ENCODE measurements at places on chromosomes 1 and 21.

GRCh38 chr1:243638186-243638585, 211.9 kb downstream of the AKT3 start:
- no peak for DNase-seq

DNA sequence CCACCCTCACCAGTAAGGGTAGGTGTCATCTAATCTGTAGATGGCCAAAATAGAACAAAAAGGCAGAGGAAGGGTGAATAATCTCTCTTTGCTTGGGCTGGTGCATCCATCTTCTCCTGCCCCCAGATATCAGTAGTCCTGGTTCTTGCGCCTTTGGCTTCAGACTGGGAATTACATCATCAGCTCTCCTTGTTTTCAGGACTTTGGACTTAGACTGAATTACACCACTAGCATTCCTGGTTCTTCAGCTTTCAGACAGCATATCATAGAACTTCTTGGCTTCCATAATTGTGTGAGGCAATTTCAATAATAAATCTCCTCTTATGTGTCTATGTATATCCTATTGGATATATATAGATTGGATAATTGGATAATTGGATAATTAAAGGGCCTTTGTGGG, 403.0 kb upstream of the USP24 start:
- DNase-seq: no peak

GRCh38 chr1:66777831-66778230, 23.2 kb downstream of the INSL5 start:
- DNase-seq: no peak

DNA sequence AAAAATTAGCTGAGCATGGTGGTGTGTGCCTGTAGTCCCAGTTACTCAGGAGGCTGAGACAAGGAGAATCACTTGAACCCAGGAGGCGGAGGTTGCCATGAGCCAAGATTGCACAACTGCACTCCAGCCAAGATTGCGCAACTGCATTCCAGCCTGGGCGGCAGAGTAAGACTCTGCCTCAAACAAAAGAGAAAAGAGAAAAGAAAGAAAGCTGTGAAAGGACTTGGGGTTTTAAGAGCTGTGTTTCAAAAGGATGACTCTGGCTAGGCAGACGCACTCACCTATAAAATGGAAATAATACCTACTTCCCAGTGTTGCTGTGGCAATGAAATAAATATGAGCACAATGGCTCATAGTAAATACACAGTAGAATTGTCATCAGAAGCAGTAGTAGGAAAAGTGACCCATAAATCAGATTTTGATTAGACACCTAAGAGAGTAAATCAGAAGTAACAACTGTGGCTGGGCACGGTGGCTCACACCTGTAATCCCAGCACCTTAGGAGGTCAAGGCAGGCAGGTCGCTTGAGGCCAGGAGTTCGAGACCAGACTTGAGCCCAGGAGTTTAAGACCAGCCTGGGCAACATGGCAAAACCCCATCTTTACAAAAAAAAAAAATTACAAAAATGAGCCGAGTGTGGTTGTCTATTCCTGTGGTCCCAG, 45.9 kb upstream of the PUM1 start:
- DNase-seq: no peak

- no peak for DNase-seq
These were observed 38.7 kb downstream of the FASLG start for GRCh38 chr1:172697534-172698002.

- no peak for DNase-seq
These were observed 20.9 kb upstream of the RAB4A start for GRCh38 chr1:229249854-229250644.

- DNase-seq: no peak
These were observed 83.1 kb upstream of the ERRFI1 start for GRCh38 chr1:8109216-8109615.

- no peak for DNase-seq
These were observed 29.3 kb downstream of the SORT1 start for GRCh38 chr1:109368464-109368863.

DNA sequence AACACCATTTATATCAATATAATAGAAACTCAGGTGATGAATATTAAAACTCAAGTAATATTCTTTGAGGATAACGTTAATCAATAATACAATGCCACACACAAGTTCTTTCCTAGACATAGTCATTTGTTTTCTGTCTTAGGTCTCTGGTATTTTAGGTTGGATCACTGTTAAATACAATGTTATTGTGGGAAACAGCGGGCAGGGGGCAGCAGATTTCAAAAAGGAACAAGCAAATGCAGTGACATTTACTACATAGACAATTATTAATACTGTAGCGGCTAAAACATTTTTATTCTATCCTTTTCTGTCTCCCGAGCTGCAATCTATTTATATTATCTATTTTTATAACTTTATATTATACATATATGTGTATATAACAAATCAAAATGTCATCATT, 186.4 kb upstream of the ZNHIT6 start:
- DNase-seq: peak; percentile 11

- no peak for DNase-seq
These were observed 83.4 kb downstream of the MAB21L3 start for GRCh38 chr1:116194568-116194967.

DNA sequence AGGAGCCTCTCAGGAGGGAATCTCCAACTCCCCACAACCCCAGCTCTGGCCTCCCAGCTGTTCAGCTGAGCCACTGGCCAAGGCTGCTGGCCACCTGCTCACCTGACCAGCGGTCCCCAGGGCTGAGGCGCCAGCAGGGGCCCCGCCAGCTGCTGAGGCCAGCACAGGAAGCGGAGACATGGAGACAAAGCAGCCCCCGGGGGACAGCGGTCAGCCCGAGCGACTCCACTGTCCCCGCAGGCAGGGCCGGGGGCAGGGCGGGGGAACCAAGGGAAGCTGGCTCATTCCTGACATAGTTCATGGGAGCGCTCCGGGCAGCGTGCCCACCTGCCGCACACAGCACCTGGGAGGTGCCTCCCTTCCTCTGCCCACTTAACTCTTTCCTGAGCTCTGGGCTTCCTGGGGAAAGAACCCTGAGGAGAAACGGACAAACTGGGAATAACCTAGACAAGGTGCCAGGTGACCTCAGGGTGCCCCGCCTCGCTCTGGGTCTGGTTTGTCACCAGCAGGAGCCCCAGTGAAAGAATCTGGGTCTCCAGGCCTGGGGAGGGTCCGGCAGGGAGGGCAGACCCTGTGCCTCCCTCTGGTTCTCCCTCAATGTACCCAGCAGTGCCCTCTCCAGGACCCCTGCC, 10.7 kb downstream of the EPHA2 start:
- no peak for DNase-seq

GRCh38 chr1:145963265-145964019, 933 bp downstream of the ANKRD34A start:
- no peak for DNase-seq

DNA sequence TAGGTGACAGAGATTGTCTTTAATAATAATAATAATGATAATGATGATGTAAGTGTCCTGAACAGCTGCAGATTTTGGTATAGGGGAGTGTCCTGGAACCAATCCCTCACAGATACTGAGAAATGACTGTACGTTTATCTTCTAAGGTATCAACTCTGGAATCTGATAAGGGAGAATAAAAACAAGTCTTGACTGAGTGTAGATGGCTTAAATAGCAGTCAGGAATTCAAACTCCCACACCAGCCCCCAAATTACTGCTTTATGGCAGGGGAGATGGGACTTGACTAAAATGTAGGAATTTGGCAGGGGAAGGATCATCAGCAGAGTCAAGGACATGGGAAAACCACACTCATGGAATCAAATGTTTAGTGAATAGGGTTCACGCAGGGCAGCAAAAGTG, 6.1 kb upstream of the VHLL start:
- no peak for DNase-seq

DNA sequence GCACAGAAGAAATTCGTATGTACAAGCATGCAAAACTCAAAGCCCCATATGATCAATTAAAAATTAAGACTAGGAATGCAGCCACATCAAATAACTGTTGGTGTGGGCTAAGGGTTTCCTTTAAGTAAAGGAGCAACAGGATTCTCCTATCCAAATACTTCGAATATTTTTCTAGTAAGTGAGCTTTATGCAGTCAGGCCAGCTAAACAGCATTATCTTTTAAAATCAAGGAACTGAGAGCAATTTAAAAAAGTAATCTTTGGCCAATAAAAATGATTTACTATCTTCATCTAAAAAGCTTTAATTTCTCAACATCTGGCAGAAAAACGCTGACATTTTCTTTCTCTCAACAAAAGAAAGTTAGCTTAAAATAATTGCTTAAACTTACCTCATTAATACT, 19.8 kb downstream of the CNN3 start:
- no peak for DNase-seq

DNA sequence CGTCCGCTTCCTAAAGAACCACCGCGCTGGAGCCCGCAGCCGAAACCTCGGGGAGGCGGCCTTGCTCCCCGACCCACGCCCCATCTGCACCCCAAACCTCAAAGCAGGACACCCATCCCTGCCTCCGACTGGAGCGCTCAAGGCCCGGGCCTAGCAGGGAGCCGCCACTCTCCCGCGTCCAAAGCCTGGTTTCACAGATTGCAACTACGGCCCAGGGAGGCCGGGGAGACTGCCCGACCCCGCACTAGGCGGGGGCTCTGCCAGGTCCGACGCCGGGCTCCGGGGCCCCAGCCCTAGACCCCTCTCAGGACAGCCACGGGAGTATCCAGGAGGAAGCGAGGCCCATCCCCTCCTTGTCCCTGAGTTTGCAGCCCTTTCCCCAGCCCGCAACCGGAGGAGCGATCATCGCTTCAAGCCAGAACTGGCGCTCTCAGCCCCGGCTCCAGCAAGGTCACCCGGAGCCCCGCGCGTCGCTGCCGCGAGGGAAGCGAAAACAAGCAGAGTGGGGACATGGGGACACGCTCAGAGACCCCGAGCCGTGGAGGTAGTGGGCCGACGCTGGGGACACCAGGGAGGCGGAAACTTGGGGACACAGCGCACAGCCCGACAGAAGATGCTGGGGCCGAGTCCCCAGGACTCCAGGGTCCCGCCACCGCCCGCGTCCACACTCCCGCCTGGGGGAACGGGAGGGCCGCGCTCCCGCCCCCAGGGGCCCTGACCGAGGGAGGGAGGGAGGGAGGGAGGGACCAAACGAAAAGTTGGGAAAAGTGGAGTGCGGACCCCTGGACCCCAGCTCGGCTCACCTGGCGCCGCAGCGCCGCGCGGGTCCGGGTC, 433 bp downstream of the TMEM200B start:
- no peak for DNase-seq

- DNase-seq: no peak
These were observed 124.8 kb downstream of the LRIG2 start for GRCh38 chr1:113197719-113198330.

- DNase-seq: no peak
These were observed 55.9 kb downstream of the TOR3A start for GRCh38 chr1:179137617-179138255.

DNA sequence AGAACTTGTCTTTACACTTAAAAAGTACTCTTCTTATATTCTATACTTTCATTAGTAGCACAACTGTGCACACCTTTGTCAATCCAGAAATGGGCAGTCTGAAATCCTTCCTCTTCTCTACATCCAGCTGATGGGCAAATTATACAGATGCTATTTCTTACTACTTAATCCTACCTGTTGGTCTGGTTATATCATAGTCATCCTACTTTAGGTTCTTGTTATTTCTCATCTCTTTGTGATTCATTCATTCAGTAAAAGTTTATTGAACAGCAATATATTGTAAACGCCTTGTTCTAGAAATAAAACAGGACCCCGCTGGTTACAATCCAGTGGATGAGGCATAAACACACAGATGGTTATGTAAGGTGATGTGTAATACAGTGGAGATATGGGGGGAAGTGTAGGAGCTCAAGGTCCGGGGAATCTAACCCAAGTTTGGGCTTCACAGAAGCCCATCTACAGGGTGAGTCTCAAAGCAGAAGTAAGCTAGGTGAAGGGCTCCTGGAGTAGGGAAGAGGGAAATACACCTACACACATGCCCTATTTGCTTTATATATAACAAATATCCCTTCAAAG, 11.8 kb upstream of the FUBP1 start:
- DNase-seq: no peak

DNA sequence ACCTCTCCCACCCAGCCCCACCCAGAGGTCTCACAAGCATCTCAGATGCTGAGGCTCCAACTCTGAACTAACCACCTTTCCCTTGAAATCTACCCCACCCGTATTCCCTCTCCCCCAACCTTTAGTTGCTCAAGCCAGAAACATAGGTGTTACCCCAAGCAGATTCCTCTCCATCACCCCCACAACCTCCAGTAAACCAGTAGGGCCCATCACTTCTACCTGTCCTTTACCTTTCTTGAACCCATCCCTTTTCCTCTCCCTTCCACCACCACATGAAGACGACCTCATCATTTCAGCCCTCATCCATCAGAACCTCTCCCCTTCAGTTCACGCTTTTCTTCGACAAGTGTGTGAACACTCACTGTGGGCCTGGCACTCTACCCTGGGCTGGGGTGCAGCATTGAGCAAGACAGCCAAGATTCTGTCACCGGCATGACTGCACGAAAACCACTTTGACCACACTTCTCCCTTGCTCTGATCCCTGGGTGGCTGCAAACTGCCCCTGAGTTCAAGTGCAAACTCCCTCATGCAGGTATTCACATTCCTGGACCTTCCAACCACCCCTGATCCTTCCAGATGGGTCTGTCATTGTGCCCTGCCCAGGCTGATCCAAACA, 65.5 kb upstream of the LAPTM5 start:
- DNase-seq: no peak

GRCh38 chr1:156080241-156080862, 1.9 kb downstream of the MEX3A start:
- no peak for DNase-seq

GRCh38 chr1:245686446-245687030, 531.8 kb downstream of the KIF26B start:
- no peak for DNase-seq

GRCh38 chr1:36157973-36158826, 2.2 kb downstream of the MAP7D1 start:
- no peak for DNase-seq

- no peak for DNase-seq
These were observed 347.2 kb downstream of the DISC1 start for GRCh38 chr1:231973830-231974229.

GRCh38 chr1:66400660-66401059, 133.3 kb upstream of the SGIP1 start:
- no peak for DNase-seq

DNA sequence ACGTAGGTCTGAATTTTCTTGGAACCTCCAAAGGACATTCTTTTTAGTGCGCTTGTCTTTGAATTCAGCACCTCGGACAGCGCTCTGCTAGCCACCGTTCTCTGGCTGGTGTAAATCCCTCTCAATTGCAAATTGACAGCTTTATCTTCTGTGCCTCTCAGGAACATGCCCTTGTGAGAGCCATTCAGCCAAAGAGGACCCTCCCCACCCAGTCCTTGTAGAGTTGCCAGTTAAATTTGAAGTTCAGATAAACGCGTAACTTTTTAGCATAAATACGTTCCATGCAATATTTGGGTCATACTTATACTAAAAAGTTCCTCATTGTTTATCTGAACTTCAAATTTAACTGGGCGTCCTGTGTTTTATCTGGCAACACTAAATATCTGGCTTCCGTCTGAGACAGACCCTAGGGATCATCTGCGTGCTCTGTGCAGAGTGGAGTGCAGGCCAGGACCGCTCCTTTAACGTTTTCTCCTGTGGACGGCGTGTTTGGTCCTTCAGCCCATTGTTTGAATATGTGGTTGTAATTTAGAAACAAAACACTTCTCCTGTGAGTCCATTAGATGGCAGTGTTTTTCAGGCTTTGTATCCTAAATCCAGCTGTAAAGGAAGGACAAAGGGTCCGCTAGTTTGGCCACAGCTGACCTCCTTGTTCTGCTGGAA, 7.0 kb downstream of the KCNAB2 start:
- peak; percentile 80 for DNase-seq

All from HuH-7.5 (cell line).